ENCODE measurements at places on chromosomes 13 and 19. TPM values are rescaled to one million over a fixed set of nuclear protein-coding genes. Genes with fewer than 3 reads are reported as not detected.

The RYR1 gene
- total RNA-seq, result 1.1 TPM

The IQCN gene
- total RNA-seq, result 0.32 TPM

The SHD gene
- not detected for total RNA-seq

The SLC25A41 gene
- total RNA-seq, result not detected

The ZBTB32 gene
- total RNA-seq, result not detected

GRCh38 chr13:97879646-97880310 lies 73.7 kb upstream of the IPO5 start:
- no peak for DNase-seq

DNA sequence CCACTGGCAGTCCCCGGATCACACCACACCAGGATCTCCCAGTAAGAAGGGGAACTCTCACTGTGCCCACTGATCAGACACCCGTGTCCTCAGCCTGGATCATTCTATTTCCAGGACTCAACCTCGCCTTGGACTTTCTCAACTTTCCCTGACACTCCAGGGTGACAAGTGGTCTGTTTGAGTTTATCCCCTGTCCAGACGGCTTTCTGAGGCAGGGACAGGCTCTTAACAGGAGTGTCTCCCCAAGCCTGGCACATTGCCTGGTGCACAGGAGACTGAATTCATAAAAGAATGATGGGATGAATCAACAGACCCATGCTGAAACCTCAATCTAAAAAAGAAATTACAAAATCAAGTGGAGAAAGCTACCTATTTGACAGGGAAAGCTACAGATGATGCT lies 606.6 kb downstream of the EFNB2 start:
- no peak for DNase-seq

- no peak for DNase-seq
Measured at GRCh38 chr19:14672188-14672872, 2.3 kb downstream of the ADGRE3 start.

DNA sequence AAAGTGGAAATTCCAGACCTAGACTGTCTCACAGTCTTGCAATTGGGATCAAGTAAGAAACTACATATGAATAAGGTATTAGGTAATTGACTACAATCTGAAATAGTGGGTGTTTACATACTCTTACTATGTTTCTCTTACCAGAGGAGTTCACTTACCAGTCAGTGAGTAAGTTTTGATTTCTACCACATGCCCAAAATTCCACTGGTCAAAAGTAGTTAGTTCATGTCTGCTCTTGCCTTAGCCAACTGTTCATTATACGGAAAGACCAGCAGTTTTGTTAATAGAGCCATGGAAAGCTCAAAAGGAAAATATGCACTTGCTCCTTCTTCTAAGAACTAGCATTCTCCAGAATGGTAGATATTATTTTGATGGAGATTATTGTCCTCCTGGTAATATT lies 490.8 kb downstream of the RFC3 start:
- no peak for DNase-seq

- DNase-seq, result no peak
Measured at GRCh38 chr19:46303322-46303690, 6.5 kb downstream of the HIF3A start.

- DNase-seq, result no peak
Measured at GRCh38 chr19:28602675-28603298, 610.2 kb downstream of the UQCRFS1 start.

- DNase-seq, result no peak
Measured at GRCh38 chr13:73040968-73041596, 17.7 kb upstream of the KLF5 start.

GRCh38 chr19:46967578-46968032 lies 52.0 kb upstream of the NPAS1 start:
- DNase-seq, result no peak

- DNase-seq, result no peak
Measured at GRCh38 chr13:112130418-112130817, 63.5 kb downstream of the SOX1 start.

GRCh38 chr13:44489751-44490150 lies 86.4 kb downstream of the TSC22D1 start:
- no peak for DNase-seq

Data from NCI-H460 (cell line).